ENCODE measurements at places on chromosomes 2 and 18.

DNA sequence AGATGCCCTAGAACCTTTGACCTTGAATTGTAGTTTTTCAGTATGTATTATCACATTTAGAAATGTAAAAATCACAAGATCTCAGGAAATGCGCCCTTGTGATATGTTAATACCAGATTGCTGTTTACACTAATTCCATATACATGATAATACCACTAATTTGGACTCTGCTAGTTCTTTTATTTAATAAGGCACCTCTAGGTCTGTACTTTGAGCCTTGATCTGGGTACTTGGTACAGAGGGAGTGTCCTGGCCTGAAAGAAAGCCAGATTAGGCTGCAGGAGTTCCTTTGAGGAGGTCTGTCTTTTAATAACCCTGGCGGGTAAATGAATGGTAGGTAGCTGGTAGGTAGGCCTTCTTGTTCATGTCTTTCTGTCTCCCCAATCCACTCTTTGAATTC, 26.3 kb downstream of the PLEKHA3 start:
- H3K4me1 ChIP-seq: no peaks in the 10 kb centered on the region
- peaks cover 10% of the 10 kb centered on the region for H3K36me3 ChIP-seq
- H3K27ac ChIP-seq: no peak overlapping the region
- no peaks in the 10 kb centered on the region for H3K27me3 ChIP-seq

DNA sequence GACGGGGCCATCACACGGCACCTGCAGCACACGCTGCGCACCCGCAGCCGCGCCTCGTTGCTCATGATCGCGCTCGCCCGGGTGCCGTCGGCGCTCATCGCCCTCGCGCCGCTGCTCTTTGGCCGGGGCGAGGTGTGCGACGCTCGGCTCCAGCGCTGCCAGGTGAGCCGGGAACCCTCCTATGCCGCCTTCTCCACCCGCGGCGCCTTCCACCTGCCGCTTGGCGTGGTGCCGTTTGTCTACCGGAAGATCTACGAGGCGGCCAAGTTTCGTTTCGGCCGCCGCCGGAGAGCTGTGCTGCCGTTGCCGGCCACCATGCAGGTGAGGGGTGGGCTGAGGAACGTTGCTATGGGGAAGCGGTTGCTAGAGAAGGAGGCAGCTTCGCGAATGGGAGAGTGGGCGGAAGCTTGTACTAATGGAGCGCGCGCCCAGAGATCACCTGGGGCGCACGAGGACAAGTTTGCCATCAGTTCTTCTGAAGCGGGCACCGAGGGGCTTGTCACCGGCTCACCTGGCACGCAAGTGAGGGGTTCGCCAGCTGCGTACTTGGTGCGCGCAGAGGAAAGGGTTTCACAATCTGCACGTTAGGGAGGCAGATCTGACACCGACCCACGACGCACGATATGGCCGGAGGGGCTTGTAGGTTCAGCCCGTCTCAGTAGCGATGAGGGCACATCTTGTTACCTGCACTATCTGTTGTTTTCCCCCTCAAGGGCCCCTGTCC, 45.6 kb downstream of the DDX18 start:
- H3K27me3 ChIP-seq: peaks cover 52% of the 10 kb centered on the region
- no peak overlapping the region for H3K27ac ChIP-seq
- no peaks in the 10 kb centered on the region for H3K4me1 ChIP-seq
- H3K36me3 ChIP-seq: no peaks in the 10 kb centered on the region
- no peak overlapping the region for H3K4me3 ChIP-seq

DNA sequence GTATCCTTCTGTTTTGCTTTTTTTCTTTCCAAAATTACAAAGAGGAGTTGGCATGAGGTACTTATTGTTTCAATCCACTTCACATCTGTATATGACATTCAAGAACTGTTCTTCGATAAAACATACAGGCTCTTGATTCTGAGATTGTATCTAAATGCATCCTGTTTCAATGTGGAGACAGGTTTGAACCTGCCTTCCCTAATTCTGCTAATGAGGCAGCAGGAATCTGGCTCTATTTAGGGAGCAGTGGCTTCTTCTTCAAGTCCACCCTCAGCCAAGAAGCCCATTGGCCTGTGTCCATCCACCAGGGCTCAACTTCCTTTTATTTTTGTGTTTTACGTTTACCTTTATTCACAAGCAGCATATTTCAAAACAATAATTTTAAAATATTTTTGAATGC, 84.8 kb upstream of the PIK3C3 start:
- no peak overlapping the region for H3K27ac ChIP-seq
- H3K36me3 ChIP-seq: no peaks in the 10 kb centered on the region
- no peak for DNase-seq
- no peak overlapping the region for H3K4me3 ChIP-seq

GRCh38 chr2:159613091-159613490, 3.3 kb downstream of the BAZ2B start:
- H3K4me1 ChIP-seq: peaks cover 19% of the 10 kb centered on the region
- H3K27me3 ChIP-seq: no peaks in the 10 kb centered on the region
- H3K4me3 ChIP-seq: peak overlapping the region; percentile 91
- DNase-seq: no peak
- H3K36me3 ChIP-seq: no peaks in the 10 kb centered on the region

- H3K36me3 ChIP-seq: no peaks in the 10 kb centered on the region
- H3K4me3 ChIP-seq: no peak overlapping the region
- H3K4me1 ChIP-seq: no peaks in the 10 kb centered on the region
- no peaks in the 10 kb centered on the region for H3K27me3 ChIP-seq
- H3K27ac ChIP-seq: no peak overlapping the region
These were observed 183.8 kb upstream of the CTAGE1 start for GRCh38 chr18:22601481-22601880.
